Midbrain (tissue), 1 donor: ENCODE measurements at places on chromosomes 11 and 22.

- DNase-seq: no peak
Measured at GRCh38 chr11:10529279-10529678, 11.7 kb downstream of the RNF141 start.

DNA sequence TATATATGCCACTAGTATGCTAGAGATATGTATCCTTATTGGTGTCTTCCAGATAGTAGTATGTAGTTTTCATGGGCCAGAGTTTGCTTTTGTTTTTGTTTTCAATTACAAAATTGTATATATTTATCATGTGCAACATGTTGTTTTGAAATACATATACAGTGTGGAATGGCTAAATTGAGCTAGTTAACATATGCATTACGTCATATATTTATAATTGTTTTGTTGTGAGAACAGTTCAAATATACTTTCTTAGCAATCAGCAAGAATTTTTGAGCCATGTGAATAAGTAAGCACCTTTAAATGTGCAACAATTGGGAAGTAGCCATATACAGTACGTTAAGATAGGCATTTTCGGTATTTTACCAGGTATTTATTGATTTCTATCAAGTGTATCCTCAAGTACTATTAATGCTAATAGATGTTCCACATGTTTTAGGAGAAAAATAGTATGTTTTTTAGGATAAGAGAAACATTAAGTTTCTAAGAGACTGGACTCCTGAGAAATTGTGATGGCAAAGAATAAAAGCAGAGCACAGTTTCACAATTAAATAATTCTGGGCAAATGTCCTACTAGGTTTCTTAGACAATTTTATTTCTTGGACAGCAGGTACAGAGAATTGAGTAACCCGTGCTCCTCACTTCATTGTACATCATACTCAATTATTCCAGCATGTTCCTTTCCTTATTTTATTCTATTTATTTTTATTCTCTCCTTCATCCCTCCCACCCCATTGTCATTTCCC is 60.5 kb upstream of the SLC5A12 start:
- DNase-seq: no peak

DNA sequence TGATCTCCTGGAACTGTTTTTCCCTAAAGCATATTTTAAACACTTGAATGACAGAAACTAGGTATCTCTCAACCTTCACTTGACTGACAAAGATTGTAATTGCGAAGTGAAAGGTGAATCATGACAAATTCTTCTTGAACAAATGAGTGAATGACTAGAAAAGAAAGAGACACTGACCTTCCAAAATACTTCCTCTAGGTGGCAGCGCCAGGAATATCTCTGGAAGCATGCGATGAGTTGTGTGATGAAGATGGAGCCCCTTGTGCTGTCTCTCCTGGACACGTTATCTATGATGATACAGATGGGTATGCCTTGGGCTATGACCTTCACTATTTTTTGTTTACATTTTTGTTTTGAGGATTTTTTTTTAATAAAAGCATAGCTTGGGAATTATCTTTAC is 7.0 kb upstream of the CASP12 start:
- no peak for DNase-seq

DNA sequence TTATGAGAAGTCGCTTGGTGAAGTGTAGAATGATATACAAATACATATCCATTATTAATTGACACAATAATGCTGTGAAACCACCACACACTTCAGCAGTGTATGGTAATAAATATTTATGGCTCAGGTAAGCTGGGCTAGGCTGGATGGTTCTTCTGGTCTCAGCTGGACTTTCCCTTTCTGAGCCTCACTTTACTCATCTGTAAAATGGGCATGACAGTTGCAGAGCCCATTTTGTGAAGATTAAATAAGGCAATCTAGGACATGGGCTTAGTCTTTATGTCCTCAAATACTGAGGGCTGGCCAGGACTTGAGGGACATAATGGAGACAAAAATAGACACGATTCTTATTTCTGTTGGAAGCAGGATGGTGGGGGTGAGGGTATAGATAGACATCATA is 196.1 kb downstream of the MIAT start:
- DNase-seq: no peak

DNA sequence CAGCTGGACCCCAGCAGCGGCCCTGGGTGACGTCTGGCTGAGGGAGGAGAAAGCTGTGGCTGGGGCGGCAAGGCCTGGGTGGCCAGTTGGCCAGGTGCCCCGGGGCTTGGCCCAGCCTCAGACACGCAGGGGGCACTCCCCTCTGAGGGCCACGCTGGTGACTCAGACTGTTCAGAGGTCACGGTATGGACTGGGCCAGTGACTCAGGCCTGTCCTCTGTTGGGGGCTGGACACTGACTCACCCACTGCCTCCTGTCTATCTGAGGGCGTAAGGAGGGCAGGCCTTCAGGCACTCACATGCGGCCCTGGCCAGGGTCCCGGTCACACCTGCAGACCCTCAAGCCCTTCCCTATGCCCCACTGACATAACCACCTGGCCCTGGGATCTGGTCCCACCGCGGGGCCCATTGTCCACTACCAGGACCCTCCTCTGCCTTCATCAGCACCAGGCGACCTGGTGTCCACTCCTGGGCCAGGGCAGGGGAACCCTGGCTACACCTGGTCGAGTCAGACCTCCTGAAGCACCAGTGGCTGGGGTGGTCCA is 3.7 kb upstream of the MUC5AC start:
- DNase-seq: no peak

- DNase-seq: no peak
Measured at GRCh38 chr11:32874132-32874531, 18.5 kb upstream of the QSER1 start.

- no peak for DNase-seq
Measured at GRCh38 chr22:49767355-49768062, 60.2 kb downstream of the BRD1 start.

GRCh38 chr22:33024626-33025025 is 33.6 kb downstream of the SYN3 start:
- DNase-seq: no peak

- no peak for DNase-seq
Measured at GRCh38 chr11:62245271-62245753, 3.3 kb downstream of the SCGB1D2 start.

- no peak for DNase-seq
Measured at GRCh38 chr22:45582955-45583320, 80.3 kb downstream of the FBLN1 start.

DNA sequence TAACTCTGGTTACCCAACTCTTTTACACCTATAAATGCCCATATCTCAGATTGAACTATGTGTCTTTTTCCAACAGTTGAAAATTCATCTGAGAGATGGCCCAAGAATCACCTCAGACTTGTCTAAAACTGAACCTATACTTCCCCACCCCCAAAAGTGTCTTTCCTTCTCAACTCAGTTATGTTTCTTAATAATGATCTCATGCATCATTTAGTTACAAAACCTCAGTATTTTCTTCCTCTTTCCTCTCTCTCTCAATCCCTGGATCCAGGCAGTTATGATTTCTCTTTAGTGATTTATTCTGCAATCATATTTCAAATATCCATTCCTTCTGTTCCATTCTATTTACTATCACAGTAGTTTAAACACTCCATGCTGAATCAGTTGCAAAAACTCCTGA is 32.3 kb upstream of the ADSL start:
- no peak for DNase-seq

DNA sequence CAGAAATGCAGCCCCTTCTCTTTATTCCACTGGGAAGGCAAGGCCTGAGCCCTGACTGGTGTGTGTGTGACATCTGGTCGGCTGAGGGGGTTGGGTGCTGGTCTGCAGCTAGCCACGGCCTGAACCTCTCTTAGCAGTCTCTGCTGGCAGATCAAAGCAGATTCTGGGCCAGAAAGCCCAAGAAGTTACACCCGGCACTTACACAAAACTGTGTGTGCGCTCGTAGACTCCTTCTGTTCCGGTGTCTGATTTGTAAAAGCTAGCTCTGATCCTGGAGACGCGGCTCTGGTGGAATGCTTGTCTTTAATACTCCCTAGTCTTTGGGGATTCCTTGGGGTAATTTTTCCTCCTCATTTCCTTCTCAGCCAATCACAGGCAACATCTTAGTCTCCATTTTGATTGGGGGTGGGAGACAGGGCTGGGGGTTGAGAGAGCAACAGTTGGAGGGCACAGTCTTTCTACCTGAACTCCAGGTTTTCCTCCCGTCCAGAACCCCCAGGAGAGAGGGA is 5.5 kb downstream of the PKNOX2 start:
- no peak for DNase-seq

DNA sequence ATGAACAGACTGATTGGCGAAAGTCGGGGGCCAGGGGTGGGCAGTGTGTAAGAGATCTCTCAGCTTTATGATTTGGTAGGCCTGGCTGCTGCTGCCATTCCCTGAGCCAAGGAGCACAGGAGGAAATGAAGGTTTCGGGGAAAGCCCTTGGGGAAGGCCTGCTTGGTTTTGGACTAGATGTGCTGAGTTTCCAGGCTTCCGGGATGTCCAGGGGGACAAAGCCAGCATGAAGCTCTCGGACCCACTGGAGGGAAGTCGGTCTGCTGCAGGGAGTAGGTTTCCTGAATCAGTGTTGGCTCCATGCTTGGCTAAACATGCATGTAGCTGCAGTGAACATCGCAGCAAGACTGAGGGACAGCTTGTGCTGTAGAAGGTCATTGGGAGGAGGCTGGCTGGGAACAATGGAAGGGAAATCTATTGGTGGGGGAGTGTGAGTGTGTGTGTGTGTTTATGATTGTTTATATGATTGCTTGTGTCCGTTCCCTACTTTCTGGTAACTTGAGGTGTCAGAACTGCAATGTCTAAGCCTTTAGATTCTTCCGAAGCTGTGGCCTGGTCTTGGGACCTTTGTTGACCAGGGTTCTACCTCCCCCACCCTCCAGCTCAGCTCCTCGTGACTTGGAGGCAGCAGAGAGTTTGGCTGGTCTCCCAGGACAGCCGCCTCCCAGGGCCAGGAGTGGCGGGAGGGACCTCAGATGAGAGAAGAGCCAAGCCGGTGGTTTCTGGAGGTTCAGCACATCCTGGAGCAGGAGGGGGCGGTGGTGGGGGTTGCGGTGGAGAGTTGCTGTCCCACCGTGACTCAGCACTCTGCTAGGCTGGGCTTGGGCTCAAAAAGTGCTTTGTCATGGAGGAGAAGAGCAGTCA is 4.0 kb upstream of the FTH1 start:
- peak; percentile 94 for DNase-seq

GRCh38 chr11:1343391-1344055 is 34.1 kb upstream of the TOLLIP start:
- DNase-seq: no peak

GRCh38 chr11:83238111-83238510 is 44.6 kb downstream of the ANKRD42 start:
- DNase-seq: no peak

GRCh38 chr11:65437436-65438227 is 15.0 kb downstream of the NEAT1 start:
- no peak for DNase-seq

DNA sequence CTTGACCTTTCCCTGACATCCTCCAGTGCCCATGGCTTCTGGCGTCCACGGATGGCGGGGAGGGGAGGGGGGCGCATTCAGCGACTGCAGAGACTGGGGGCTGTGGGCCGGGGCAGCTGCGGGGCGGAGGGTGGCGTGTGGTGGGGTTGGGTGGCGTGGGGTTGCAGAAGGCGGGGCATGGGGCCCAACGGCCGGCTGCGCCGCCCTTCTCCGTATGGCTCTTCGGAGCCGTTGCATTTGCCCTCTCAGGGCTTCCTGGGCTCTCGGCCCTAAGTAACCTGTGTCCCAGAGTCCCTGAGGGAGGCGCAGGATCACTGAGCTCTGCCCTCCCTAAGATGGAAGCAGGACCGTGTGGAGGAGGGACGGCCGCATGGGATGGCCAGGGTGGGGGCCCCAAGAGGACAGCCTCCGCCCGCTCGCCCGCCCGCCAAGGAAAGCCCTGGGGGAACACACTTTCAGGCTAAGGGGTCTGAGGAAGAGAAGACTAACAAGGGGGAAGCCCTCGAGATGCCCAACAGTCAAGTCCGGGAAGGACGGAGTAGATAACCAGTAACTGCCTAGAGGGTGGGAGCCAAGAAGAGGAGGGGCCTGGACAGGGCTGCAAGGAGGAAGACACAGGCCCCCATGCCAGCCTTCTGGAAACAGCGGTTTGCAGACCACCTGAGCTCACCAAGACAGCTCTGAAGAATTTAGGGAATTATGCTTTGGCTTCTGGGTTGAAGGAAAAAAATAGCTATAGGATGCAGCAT is 9.2 kb upstream of the AIFM3 start:
- peak; percentile 10 for DNase-seq

DNA sequence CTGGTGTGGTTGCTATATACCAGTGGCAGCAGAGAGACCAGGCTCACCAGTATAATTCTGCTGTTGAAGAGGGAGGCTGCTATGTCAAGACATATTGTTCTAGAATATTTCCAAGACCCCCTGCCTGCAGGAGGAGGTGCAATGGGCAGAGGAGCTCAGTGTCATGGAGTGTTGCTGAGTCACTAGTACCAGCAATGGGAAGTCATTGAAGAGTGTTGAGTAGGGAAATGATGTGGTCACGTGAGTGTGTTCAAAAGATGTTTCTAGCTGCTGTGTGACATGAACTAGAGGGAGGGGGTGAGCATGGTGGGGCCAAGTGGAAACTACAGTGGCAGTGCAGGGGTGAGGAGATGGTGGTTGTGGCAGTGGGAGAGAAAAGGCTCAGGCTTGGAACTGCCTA is 76.3 kb upstream of the BIRC3 start:
- DNase-seq: no peak

- DNase-seq: no peak
Measured at GRCh38 chr11:69468911-69469885, 12.3 kb upstream of the LINC01488 start.

- no peak for DNase-seq
Measured at GRCh38 chr11:78203184-78203583, 14.5 kb downstream of the USP35 start.

DNA sequence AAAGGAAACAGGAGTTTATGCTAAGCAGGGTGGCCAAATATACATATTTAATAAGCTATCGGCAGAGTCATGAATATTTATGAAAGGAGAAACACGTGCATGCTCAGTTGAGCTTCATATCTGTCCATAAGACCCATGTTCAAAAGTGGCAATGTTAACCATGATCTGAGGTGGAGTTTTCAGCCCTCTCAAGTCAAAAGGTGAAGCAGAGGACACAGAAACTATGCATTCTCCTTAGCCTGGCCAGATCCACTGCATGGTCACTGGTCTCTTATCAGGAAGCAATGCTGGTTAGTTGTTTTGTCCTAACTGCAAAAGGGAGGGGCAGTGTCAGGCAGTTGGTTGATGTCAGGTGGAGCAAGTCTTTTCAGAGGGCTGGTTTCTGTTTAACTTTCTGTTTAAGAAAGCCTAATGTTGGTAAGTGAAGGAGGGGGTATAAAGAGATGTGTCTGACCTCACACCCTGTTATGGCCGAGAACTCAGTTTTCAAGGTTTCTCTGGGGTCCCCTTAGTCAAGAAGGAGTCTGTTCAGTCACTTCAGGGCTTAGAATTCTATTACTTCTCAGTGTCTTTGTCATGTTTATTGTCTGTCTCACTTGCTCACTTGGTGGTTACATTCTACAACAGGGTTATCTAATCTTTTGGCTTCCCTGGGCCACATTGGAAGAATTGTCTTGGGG is 5.5 kb upstream of the SELENOH start:
- no peak for DNase-seq

- no peak for DNase-seq
Measured at GRCh38 chr11:68013611-68014156, 3.6 kb downstream of the ALDH3B1 start.

GRCh38 chr11:45890886-45891550 is 5.6 kb downstream of the MAPK8IP1 start:
- DNase-seq: no peak

GRCh38 chr11:32188785-32189184 is 97.9 kb downstream of the RCN1 start:
- DNase-seq: no peak

- DNase-seq: no peak
Measured at GRCh38 chr22:40979871-40980270, 28.7 kb downstream of the RBX1 start.
